Activated CD4-positive, alpha-beta T cell treated with anti-CD3 and anti-CD28 coated beads for 24 hours (primary cell): ENCODE measurements at places on chromosomes 6 and 20.

DNA sequence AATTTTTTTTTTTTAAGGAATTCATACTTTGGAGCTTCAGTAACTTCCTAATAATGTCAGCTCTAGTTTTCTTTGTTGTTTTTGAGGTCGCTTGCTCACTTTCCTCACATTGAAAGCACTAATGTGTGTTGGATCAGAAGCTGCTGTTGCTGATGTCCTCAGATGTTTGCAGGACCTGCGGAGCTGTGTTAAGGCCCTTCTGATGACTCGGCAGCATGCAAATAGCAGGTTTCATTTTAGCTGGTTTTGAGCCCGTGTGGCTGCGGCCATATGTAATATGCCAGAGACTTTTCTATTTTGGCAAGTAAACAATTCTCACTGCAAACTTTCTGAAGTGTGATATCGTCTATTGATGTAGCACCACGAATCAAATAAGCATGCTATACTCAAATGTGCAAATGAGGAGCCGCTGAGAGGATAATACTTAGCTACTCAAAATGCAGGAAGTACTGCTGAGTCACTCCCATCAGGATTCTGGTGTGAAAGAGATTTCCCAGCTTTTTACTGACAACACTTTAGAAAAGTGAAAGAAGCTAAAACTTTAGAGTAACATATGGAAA is 187.8 kb downstream of the SASH1 start:
- no peak for DNase-seq

GRCh38 chr6:29965873-29966601 is 23.7 kb downstream of the HLA-A start:
- DNase-seq, result no peak

- DNase-seq, result no peak
These were observed 16.7 kb downstream of the SLC13A3 start for GRCh38 chr20:46634528-46634927.

GRCh38 chr20:15200147-15200565 is 862.7 kb upstream of the FLRT3 start:
- DNase-seq, result no peak

DNA sequence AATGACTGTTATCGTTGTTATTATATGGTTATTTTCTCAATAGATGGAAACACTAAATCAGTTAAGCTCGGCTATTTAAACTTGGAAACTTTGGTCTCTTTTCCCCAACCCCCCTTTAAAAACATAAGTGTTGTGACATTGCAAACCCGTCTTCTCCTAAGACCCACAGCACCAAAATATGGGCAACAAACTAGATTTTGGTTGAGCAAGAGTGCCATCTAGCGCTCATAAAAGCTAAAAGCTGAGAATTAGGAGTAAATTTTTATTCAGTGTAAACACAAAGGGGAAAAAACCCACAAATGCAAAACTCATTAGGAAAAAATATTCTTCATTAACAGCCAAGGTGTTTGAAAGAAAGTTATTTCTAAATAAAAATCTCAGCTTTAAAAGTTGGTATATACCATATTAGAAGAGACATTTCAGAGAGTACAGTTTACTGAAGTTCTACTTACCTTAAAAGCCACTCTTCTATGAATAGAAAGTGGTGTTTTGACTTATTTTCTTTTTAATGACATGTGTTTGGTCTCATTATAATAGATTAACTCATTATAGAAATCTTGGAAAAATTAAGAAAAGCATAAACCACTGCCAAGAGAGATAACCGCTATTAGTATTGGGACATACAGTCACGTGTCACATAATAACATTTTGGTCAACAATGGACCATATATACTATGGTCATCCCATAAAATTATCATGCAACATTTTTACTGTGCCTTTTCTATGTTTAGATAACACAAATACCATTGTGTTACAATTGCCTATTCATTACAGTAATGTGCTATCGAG is 21.1 kb downstream of the SESN1 start:
- DNase-seq, result no peak

DNA sequence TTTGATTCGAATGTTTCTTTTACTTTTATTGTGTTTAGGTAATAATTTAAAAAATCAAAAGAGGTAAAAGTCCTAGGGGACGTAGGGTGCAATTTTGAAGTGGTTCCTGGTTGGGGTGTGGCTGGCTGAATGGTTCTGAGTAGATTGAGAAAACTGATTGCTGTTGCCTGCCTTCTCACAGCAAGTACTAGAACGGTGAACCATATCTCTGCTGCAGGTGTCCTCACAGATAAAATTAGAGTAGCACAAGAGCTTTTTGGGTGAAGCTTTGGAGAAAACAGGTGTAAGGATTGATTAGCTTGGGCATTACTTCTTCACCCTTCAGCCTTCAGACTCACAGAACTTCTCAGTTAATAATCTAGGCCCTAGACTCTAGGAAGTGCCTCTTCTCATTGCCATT is 19.8 kb upstream of the GJA10 start:
- no peak for DNase-seq

DNA sequence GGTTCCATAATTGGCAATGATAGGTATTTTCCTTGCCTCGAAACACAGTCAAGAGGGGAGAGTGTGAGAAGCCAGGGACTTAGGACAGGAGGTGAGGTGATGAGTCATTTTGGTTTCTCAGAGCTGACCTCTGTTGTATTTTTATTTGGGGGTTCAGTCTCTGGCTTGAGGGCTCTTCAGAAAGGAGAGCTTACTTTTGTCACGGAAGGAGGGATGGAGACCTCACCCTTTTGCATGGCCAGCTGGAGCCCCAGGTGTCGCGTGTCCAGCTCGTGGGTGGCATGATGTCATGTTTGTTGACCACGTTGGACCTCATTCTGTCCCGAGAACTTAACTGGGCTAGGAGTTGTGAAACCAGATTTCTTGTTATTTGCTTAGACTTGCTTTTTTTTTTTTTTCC is 293.9 kb downstream of the QKI start:
- DNase-seq, result no peak

DNA sequence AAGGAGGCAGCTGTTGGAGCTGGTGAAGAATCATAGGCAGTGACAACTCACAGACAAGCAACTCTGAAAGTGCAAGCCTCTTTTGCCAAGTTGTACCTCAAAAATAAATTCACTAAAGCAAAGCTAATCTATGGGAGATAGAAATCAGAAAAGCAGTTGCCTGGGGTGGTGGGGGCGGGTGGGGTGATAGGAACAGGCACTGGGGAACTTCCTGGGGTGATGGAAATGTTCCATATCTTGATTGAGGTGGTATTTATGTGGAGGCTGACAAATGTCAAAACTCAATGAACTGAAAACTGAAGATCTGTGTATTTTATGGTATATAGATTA is 52.4 kb downstream of the ATP9A start:
- no peak for DNase-seq

DNA sequence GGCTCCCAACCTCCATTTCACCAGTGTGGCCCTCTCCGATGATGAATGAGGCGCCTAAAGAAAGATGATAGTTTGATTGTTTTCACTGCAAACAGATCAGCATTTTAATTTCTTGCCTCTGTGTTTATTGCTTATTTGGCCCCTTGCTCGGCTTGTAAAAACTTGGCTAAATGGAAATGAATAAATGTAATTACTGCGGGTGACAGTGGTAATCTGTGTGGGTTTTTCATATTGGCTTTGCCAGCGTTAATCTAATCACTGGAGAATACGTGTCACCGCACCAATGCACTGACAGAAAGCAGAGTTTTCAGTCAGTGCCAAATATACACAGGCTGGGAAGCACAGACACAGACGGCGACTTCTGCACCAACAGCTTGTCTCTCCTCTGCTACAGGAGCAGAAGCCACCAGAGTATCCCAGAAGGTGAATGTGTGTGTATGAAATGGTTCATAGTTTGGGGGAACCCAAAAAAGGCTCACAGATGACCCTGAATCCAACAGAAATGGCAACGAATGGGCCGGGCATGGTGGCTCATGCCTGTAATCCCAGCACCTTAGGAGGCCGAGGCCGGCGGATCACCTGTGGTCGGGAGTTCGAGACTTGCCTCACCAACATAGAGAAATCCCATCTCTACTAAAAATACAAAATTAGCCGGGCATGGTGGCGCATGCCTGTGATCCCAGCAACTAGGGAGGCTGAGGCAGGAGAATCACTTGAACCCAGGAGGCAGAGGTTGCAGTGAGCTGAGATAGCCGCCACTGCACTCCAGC is 534.0 kb downstream of the PKHD1 start:
- DNase-seq, result no peak

DNA sequence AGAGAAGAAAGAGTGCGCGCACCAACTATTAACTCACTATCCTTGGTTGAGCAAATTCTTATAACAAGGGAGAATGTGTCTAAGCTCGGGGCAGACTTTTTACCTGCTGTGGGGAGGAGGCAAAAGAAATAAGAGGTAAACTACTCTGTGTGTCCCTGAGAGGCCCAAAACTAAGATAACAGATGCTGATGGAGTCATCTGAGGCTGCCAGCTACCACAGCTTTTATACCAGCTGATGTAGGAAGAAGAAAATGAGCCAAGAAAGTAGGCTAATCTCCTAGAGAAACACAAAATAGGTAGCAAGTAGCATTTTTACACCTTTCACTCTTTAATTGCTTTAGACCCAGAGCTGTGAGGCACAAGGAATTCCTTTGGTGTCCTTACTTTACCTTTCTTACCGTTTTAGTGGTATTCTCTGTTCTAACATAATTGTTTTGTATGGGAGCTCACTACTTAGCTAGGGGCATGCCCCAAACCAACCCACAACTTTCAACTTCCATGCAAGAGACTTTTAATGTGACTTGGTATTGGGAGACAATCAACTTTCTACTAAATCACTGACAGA is 27.8 kb upstream of the PIM1 start:
- DNase-seq, result no peak

DNA sequence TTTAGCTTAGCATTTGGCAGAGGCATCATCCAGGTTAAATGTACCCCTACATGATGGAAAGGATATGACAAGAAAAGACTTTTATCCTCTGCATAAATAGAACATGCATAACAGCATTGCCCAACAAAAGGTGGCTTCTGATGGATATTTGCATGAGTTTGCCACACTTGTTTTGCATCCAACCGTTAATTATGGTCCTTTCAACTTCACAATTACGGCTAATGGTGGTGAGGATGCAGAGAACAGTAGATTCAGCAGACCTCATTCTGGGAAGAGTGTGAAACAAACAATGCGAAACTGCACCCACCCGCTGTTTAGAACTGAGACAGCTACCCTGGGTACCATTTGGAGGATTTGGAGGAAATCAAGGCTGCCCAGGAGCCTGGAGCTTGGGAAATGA is 690.9 kb upstream of the CHD6 start:
- no peak for DNase-seq

- DNase-seq, result no peak
These were observed 26.2 kb downstream of the TULP4 start for GRCh38 chr6:158338311-158339112.

- DNase-seq, result no peak
These were observed 177.8 kb downstream of the LY86 start for GRCh38 chr6:6766230-6766905.

GRCh38 chr6:8043221-8043620 is 21.0 kb downstream of the BLOC1S5 start:
- DNase-seq, result no peak

DNA sequence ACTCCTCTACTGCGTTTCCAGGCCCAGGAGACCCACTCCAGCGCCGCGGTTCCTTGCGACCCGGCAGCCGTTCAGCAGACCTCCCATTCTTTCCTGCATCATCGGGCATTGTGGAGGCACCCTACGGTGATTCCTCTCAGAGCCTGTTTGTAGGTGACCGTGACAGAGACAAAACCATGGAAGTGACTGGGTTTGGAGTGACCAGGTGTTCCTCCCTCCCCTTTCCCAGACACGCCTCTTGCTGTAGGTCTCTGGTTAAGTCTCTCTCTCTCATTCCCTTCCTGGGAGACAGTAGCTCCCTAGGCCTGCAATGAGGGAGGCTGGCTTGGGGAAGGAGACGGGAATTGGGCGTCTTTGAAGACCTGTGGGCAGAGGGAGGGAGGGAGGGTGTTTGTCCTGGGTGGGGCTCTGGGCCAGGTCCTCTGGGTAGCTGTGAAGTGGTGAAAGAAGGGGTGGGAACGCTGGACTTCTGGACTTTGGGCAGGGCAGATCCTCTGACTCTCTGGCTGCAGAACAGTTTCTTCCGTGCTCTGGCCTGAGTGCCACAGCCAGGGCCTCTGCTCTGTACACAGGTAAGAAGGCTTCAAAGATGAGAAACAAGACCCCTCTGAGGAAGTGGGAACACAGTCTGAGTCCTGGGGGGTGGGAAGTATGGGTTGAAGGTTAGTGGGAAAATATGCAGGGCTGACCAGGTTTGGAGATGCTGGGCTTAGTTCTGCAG is 763 bp downstream of the KLC4 start:
- DNase-seq, result no peak

DNA sequence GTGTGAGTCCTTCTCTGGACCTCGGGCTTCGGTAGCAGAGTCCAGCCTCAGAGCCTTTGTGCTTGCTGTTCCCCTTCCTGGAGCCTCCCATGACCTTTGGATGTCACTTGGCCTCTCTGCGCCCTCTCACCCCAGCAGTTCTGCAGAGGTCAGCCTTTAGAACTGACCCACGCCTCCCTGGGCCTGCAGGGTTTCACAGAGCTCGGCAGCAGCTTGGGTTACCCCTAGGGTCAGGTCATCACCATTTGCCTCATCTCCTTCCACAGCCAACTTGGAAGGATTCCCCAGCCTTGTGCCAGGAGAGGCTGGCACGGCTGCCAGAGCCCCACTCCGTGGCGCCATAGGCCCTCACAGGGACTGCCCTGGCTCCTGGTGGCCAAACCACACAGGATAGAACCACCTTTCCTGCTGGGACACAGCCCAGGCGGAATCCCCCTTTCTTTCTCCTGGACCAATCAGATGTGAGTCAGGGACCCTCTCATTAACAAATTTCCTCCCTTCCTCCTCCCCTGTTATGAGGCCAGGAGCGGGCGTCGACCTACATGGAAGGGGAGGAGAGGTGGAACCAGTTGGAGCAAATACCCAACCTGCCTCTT is 13.9 kb upstream of the SIRPA start:
- DNase-seq, result no peak

- no peak for DNase-seq
These were observed 48.1 kb downstream of the JPH2 start for GRCh38 chr20:44138867-44139266.

GRCh38 chr6:69370763-69371162 is 426.0 kb downstream of the LMBRD1 start:
- no peak for DNase-seq

DNA sequence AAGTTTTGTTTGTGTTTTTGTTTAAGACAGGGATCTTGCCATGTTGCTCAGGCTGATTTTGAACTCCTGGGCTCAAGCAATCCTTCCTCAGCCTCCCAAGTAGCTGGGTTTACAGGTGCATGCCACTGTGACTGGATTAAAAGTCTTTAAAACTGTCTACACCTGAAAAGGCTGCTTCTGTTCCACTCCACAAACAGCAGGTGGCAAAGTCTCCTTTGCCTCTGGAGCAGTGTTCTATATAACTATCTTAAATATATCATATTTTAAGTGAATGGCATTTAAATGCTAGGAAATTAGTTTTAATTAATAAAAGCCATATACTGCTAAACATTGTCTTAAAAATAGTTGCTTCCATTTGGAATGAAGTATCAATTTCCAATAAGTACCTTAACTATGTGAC is 89.2 kb upstream of the BCLAF1 start:
- DNase-seq, result no peak

GRCh38 chr20:22827916-22828315 is 207.2 kb upstream of the SSTR4 start:
- no peak for DNase-seq

GRCh38 chr6:32182555-32182981 is 1.5 kb downstream of the AGER start:
- DNase-seq, result no peak

- DNase-seq, result no peak
These were observed 47.3 kb upstream of the SASH1 start for GRCh38 chr6:148295261-148295887.
